ENCODE measurements at places on chromosomes 1 and 21. TPM values are rescaled to one million over a fixed set of nuclear protein-coding genes. Genes with fewer than 3 reads are reported as not detected.
A peak's percentile ranks its signal among the peaks of the same experiment; 100 is the strongest.

GRCh38 chr1:87077959-87078639, 163.7 kb downstream of the HS2ST1 start:
- peaks cover 8% of the 10 kb centered on the region for H3K4me1 ChIP-seq
- no peak overlapping the region for H3K27ac ChIP-seq
- no peaks in the 10 kb centered on the region for H3K36me3 ChIP-seq
- H3K27me3 ChIP-seq = no peaks in the 10 kb centered on the region

DDI2 gene
- total RNA-seq = 7.9 TPM

MYBPH gene
- 1.4 TPM for total RNA-seq

- no peak overlapping the region for H3K4me3 ChIP-seq
- no peaks in the 10 kb centered on the region for H3K36me3 ChIP-seq
- no peak for DNase-seq
- H3K4me1 ChIP-seq = no peaks in the 10 kb centered on the region
These were observed 124.8 kb downstream of the SIK1 start for GRCh38 chr21:43302062-43302700.

GRCh38 chr1:66438062-66438461, 95.9 kb upstream of the SGIP1 start:
- no peak for DNase-seq
- no peak overlapping the region for H3K4me3 ChIP-seq
- H3K27me3 ChIP-seq = no peaks in the 10 kb centered on the region
- H3K36me3 ChIP-seq = no peaks in the 10 kb centered on the region
- H3K27ac ChIP-seq = peak overlapping the region; percentile 86

DNA sequence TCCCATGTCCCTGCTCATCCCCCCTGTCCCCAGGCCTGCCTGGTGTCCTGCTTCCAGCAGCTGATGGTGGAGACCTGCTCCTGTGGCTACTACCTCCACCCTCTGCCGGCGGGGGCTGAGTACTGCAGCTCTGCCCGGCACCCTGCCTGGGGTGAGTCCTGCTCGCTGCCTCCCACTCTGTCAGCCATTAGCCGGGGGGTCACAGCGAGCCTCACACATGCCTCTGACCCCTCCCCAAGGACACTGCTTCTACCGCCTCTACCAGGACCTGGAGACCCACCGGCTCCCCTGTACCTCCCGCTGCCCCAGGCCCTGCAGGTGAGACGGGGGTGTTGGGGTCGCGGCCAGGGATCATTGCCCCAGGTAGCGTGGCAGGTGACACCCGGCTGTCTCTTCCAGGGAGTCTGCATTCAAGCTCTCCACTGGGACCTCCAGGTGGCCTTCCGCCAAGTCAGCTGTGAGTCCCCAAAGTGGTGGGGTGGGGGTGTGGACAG, 10.0 kb downstream of the SCNN1D start:
- no peaks in the 10 kb centered on the region for H3K4me1 ChIP-seq
- peak; percentile 78 for DNase-seq
- H3K27me3 ChIP-seq = no peaks in the 10 kb centered on the region
- H3K4me3 ChIP-seq = no peak overlapping the region

GUCA2A gene
- total RNA-seq = not detected

- H3K27ac ChIP-seq = no peak overlapping the region
- DNase-seq = peak; percentile 14
- peak overlapping the region; percentile 95 for H3K4me3 ChIP-seq
- peaks cover 28% of the 10 kb centered on the region for H3K4me1 ChIP-seq
These were observed 3.0 kb downstream of the CAMSAP2 start for GRCh38 chr1:200741551-200742207.

GRCh38 chr1:172203135-172203823, 217.2 kb upstream of the C1orf105 start:
- DNase-seq = no peak
- H3K4me3 ChIP-seq = no peak overlapping the region
- H3K27ac ChIP-seq = no peak overlapping the region

DNA sequence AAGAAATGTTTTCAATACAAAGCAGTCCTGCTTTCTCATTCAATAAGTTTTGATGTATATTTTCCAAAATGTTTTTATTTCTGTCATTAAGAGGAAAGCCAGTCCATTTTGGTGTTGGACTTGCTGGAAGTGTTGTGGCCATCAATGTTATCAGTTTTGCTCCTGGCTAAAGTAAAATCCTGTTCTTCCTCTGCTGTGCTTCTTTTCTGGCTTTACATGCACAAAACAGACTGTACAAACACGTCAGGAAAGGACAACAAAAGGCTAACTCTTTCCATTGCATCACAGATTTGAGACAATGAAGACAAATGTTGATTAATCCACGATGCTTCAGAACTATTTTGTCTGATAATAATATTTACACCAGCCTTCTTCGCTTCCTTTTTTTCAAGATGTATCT, 735.4 kb downstream of the LTN1 start:
- H3K36me3 ChIP-seq = no peaks in the 10 kb centered on the region
- no peak overlapping the region for H3K27ac ChIP-seq
- no peak overlapping the region for H3K4me3 ChIP-seq
- peaks cover 42% of the 10 kb centered on the region for H3K4me1 ChIP-seq

DNA sequence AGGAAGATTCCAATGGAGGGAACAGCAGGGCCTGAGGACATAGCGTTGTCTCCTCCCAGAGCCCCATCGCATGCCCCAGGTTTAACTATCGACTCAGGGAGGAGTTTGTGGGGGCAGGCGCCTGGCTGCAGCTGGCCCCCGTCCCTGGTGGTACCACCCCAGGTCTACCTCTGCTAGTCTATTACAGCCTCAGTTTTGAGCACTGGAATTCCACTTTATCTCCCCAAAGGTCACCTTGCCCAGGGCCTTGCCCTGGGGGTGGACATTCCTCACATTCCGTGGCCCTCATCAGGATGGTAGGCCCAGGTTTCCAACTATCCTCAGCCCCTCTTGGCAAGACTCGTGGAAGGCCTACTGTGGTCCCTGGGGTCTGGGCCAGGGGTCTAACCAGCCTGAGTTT, 65.4 kb upstream of the SSBP3 start:
- no peak overlapping the region for H3K4me3 ChIP-seq
- no peaks in the 10 kb centered on the region for H3K4me1 ChIP-seq
- no peak for DNase-seq
- H3K27ac ChIP-seq = no peak overlapping the region

DNA sequence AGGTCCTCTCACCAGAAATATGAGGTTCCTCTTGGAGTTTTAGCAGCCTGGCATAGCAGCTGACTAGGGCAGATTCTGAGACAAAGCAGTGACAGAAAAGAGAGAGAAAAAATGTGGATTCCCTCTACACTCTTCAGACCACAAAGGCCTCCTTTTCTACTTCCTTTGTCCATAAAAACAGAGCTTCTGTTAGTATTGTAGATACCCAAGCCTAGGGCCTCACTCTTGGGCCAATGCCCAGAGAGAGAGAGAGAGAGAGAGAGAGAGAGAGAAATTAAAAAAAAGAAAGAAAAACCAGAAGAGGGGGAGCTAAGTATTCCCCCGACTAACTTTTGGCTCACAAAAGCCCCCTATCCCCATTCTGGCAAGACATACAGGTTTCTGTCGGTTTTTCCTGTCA, 2.4 kb upstream of the ZRANB2 start:
- H3K4me3 ChIP-seq = no peak overlapping the region
- peaks cover 32% of the 10 kb centered on the region for H3K4me1 ChIP-seq
- no peak for DNase-seq

GRCh38 chr1:21267191-21268077, 22.8 kb downstream of the ECE1 start:
- no peak overlapping the region for H3K27ac ChIP-seq
- no peaks in the 10 kb centered on the region for H3K27me3 ChIP-seq
- no peak for DNase-seq
- peaks cover 23% of the 10 kb centered on the region for H3K36me3 ChIP-seq
- H3K4me3 ChIP-seq = no peak overlapping the region
- H3K4me1 ChIP-seq = peaks cover 7% of the 10 kb centered on the region

SAMD13 gene
- 0.51 TPM for total RNA-seq

CA6 gene
- not detected for total RNA-seq

DNA sequence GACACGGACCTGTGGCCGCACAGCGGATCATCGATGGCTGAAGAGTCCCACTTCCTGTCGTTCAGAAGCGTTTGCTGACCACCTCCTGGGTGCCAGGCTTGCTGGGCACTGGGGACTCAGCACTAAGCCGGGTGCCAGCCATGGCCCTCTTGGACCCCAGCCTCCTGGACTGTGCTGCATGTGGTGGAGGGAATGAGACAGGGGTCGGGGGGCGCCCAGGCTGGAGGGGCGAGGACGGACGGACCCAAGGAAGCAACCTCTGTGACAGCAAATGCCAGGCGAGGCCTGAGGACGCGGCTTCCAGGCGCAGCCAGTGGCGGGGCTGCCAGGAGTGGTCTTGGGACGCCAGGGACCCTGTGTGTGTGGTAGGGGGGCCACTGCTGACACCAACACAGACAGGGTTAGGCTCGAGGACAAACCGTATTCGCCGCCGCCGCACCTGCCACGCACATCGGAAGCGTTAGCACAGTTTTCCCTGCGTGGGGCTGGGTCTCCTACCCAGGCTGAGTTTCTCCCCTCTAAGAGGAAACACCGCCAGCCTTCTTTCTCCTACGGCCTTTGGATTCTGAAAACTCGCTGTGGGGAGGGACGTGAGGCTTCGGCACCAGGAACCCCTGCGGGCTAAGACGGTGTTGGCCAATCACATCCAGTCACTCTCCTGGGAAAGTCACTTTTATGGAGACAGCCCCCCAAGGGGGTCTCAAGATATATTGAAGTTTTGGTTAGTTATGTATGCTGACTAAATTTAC, 3.1 kb upstream of the MXRA8 start:
- peak overlapping the region; percentile 99 for H3K27ac ChIP-seq
- no peaks in the 10 kb centered on the region for H3K27me3 ChIP-seq
- peak overlapping the region; percentile 56 for H3K4me3 ChIP-seq
- DNase-seq = no peak

LELP1 gene
- not detected for total RNA-seq

- peak overlapping the region; percentile 63 for H3K27ac ChIP-seq
- H3K36me3 ChIP-seq = no peaks in the 10 kb centered on the region
- no peak overlapping the region for H3K4me3 ChIP-seq
- DNase-seq = peak; percentile 93
- no peaks in the 10 kb centered on the region for H3K27me3 ChIP-seq
These were observed 586 bp downstream of the CHI3L2 start for GRCh38 chr1:111227851-111228747.
